ENCODE measurements at places on chromosomes 4 and X.

- no peak for DNase-seq
Observed at GRCh38 chrX:13464599-13465275, 104.7 kb upstream of the EGFL6 start.

- no peak for DNase-seq
Observed at GRCh38 chrX:111260451-111260850, 9.8 kb downstream of the CAPN6 start.

- DNase-seq: no peak
Observed at GRCh38 chr4:83581411-83582288, 45.7 kb downstream of the GPAT3 start.

DNA sequence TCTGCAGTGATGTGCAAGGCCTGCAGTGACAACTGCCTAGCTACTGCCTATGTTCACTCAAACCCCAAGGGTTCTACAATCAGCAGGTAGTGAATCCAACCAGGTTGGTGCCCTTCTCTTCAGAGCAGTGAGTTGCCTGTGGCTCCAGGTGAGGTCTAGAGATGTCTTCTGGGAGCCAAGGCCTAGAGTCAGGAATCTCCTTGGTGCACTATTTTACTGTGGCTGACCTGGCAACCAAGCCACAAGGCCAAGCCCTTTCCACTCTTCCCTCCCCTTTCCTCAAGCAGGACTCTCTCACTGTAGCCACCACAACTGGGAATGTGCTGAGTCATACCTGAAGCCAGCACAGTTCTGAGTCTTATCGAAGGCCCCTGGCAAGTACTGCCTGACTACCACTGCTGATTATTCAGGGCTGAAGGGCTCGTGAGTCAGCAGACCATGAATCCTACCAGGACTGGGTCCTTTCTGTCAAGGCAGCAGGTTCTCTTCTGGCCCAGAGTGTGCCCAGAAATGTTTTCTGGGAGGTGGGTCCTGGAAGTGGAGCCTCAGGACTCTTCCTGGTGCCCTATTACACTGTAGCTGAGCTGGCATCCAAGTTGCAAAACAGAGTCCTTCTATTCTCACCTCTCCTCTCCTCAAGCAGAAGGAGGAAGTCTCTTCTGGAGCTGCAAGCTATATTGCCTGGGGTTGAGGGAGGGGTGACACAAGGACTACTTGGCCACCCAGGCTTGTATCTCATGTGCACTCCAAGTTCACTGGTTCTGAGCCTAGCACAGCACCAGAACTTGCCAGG, 111.6 kb downstream of the BTC start:
- DNase-seq: no peak

DNA sequence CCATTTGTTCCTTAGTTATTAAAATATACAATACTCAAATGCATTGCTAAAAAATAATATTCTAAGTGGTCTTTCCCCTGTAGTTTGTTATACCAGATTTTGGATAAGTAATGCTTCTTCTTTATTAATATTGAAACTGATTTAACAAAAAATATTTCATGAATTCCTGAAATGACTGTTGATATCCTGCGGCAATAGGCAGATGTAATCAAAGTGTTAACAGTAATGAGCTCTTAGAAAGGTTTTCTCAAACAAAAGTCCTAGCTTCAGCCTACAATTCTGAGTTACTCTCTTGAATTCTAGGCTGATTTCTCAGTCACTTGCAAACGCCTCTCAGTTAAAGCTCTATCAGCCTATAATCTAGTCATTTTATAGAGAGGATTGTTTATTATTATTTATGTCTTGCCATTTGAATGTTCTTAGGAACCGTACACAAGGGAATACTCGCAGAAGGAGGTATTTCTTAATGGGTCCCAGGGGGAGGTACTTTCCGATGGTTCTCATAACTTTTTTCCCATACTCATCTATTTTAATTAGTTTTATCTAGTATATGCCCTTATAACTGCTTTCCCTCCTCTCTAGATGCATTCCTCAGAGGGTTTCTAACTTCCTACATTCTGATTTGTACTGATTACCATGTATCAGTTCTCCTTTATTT, 96.8 kb downstream of the FNIP2 start:
- no peak for DNase-seq

Measured in NCI-H1436 (cell line).